ENCODE measurements at places on chromosomes 12 and 14. TPM values are rescaled to one million over a fixed set of nuclear protein-coding genes. Genes with fewer than 3 reads are reported as not detected.
A peak's percentile ranks its signal among the peaks of the same experiment; 100 is the strongest.

DNA sequence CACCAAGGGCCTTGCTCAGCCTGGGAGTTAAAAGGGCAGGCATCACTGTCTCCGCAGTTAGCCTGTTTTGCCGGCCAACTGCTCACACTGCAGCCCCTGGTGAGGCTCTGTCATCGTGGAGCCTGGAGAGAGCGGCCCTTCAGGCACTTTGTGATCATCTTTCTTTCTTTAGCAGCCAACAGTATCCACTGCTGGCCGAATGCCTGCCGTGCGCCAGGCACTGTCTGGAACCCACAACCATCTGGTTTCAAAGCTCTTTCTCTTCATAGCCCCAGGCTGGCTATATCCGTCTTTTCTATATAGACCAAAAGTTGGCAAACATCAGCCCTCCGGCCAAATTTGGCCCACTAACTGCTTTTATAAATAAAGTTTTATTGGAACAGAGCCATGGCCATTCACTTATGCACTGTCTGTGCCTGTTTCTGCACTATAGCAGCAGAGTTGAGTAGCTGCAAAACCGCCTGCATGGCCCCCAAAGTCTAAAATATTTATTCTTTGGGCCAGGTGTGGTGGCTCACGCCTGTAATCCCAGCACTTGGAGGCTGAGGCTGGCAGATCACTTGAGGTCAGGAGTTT, 29.5 kb downstream of the SLC8B1 start:
- H3K27me3 ChIP-seq, result no peaks in the 10 kb centered on the region
- peaks cover 10% of the 10 kb centered on the region for H3K36me3 ChIP-seq
- H3K4me1 ChIP-seq, result no peaks in the 10 kb centered on the region
- H3K4me3 ChIP-seq, result no peak overlapping the region
- H3K27ac ChIP-seq, result no peak overlapping the region

DNA sequence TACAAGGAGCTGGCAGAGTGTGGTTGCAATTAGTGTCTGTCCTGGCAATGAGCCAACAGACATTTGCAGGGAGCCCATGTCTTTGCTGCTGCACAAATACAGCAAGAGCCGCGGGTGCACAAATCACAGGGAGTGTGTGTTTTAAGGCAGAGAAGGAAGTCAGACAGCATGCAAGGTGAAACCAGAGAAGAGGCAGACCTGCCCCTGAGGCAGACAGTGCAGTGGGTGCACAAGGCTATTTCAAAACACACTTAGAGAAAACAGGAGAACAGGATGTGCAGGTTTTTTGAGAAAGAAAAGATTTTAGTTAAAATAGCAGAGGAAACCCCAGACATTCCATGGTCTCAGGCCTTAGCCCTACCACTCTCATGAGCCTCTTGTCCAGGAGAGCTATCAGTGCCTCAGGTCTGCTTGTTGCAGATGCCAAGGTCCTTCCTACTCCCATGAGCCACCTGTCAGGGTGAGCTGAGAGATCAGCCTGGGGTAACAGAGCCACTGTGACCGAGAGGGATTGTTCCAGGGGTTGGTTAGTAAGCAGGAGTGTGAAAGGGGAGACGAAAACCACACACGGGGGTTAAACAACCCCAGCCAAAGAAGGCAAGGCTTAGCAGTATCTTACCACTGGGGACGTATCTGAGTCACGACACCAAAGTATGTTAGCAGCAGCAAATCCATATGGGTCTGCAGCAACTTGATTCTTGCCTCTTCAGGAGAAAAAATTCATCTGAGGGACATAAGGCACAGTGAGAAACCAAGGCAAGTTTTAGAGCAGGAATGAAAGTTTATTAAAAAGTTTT, 78.1 kb downstream of the C14orf132 start:
- H3K36me3 ChIP-seq, result no peaks in the 10 kb centered on the region
- peak; percentile 30 for DNase-seq

GRCh38 chr12:67774983-67775587, 126.5 kb downstream of the DYRK2 start:
- no peak overlapping the region for H3K27ac ChIP-seq
- no peaks in the 10 kb centered on the region for H3K27me3 ChIP-seq
- H3K4me3 ChIP-seq, result no peak overlapping the region
- DNase-seq, result no peak
- no peaks in the 10 kb centered on the region for H3K4me1 ChIP-seq

- H3K27me3 ChIP-seq, result no peaks in the 10 kb centered on the region
- DNase-seq, result peak; percentile 52
- H3K4me1 ChIP-seq, result no peaks in the 10 kb centered on the region
- peak overlapping the region; percentile 95 for H3K4me3 ChIP-seq
- H3K36me3 ChIP-seq, result no peaks in the 10 kb centered on the region
These were observed 657 bp downstream of the PEBP1 start for GRCh38 chr12:118136559-118137003.

- peaks cover 6% of the 10 kb centered on the region for H3K4me1 ChIP-seq
- no peaks in the 10 kb centered on the region for H3K36me3 ChIP-seq
- H3K27ac ChIP-seq, result peak overlapping the region; percentile 84
- no peaks in the 10 kb centered on the region for H3K27me3 ChIP-seq
- H3K4me3 ChIP-seq, result peak overlapping the region; percentile 53
These were observed 606 bp downstream of the PRIMA1 start for GRCh38 chr14:93787465-93788292.

- no peak overlapping the region for H3K4me3 ChIP-seq
- no peak overlapping the region for H3K27ac ChIP-seq
- no peaks in the 10 kb centered on the region for H3K27me3 ChIP-seq
- no peaks in the 10 kb centered on the region for H3K4me1 ChIP-seq
These were observed 46.1 kb downstream of the TMTC3 start for GRCh38 chr12:88188180-88188579.

- no peak for DNase-seq
- H3K27ac ChIP-seq, result no peak overlapping the region
- peaks cover 3% of the 10 kb centered on the region for H3K4me1 ChIP-seq
- no peaks in the 10 kb centered on the region for H3K36me3 ChIP-seq
These were observed 3.5 kb downstream of the TEDC1 start for GRCh38 chr14:105494606-105494929.

GRCh38 chr12:88630561-88630960, 50.3 kb upstream of the KITLG start:
- no peak overlapping the region for H3K27ac ChIP-seq
- no peak overlapping the region for H3K4me3 ChIP-seq
- no peaks in the 10 kb centered on the region for H3K27me3 ChIP-seq

DNA sequence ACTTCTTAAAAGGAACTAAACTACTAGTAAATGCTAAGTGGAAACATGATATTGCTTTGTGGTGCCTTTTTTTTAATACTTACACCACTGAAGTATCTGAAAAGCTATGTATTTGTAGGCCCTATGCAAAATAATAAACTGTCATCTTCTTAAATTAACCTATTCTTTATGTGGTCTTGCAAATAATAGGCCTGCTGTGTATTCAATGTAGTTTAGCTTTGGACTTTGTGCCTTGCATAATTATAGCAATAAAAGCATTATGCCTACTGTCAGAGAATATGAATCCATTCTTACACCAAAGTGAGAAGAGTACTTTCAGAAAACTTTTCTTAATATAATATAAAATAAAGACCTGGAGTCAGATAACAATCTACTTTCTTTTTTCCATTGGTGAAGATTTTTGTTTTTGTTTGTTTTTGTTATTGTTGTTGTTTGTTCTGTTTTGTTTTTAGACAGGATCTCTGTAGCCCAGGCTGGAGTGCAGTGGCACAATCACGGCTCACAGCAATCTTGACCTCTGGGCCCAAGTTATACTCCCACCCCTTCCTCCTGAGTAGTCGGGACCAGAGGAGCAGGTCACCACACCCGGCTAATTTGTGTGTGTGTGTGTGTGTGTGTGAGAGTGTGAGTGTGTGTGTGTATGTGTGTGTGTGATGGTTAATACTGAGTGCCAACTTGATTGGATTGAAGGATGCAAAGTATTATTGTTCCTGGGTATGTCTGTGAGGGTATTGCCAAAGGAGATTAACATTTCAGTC, 213.8 kb downstream of the SLC6A15 start:
- no peak for DNase-seq
- H3K4me1 ChIP-seq, result no peaks in the 10 kb centered on the region
- H3K27ac ChIP-seq, result no peak overlapping the region
- H3K4me3 ChIP-seq, result no peak overlapping the region
- H3K36me3 ChIP-seq, result no peaks in the 10 kb centered on the region

DNA sequence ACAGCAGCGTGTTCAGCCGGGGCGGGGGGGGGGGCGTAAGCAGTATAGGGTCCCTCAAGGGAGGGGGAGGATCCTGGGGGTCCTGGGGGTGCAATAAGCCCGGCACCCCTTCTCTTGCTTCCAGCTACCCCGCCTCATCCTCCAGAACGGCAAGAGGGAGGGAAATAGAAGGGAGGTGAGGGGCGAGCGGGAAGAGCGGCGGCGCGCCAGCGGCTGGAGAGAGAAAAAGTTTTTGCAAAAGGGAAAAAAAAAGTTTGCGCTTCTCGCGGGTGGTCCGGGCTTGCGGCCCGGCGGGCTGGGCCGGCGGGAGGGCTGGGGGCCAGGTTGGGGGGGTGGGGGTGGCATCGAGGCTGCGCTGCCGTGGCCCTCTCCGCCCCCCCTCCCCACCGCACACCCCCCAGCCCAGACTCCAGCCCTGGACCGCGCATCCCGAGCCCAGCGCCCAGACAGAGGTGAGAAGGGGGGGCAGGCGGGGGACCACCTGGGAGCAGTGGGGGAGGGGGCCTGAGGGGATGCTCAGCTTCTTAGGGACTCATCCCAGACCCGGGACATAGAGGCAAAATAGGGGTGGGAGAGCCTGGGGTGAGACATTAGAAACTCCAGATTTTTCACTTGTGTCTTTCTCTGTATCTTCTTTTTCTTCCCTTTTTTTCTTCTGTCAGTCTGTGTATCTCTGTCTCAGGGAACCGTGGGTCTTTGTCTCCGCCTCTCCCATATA, at the start of gene GLI1:
Gene GLI1 (plus strand): TSS at position 36 of the 718 bp plus-strand sequence. CDS start 3,907 bp downstream, outside the sequence.
- no peaks in the 10 kb centered on the region for H3K36me3 ChIP-seq
- no peaks in the 10 kb centered on the region for H3K27me3 ChIP-seq
- H3K27ac ChIP-seq, result peak within 1 kb of the TSS; percentile 85
- peaks cover 16% of the 10 kb centered on the region for H3K4me1 ChIP-seq
- H3K4me3 ChIP-seq, result peak within 1 kb of the TSS; percentile 77
- no peak for DNase-seq

DNA sequence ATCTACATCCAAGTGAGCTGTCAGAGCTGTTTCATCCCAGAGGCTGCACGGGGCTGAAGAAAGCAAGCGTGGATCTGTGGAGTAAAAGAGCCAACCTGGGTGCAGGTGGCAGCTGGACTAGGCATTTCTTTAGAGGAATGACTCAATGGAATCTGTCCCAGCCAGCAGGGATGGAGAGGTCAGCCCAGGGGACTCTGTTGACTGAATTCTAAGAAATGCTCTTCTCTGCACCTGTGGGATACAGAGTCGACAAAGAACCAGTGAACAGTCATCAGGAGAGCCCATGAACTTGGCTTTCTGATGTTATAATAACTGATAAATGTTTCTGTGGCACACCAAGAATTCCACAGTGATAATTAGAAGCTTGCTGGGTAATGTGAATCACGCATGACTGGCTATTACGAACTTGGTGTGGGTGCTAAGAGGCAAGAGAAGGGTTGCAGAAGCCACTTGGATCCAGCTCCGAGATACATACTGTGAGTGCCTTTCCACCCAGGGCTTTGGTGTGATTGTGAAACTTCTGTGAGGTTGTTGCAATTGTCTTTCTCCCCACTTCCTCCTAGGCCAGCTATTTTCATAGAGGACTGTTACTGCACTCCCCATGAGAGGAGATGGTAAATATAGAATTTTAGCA, 16.2 kb downstream of the PYGL start:
- H3K27me3 ChIP-seq, result no peaks in the 10 kb centered on the region
- H3K27ac ChIP-seq, result peak overlapping the region; percentile 32
- DNase-seq, result no peak
- H3K36me3 ChIP-seq, result no peaks in the 10 kb centered on the region
- H3K4me1 ChIP-seq, result no peaks in the 10 kb centered on the region
- H3K4me3 ChIP-seq, result no peak overlapping the region

DNA sequence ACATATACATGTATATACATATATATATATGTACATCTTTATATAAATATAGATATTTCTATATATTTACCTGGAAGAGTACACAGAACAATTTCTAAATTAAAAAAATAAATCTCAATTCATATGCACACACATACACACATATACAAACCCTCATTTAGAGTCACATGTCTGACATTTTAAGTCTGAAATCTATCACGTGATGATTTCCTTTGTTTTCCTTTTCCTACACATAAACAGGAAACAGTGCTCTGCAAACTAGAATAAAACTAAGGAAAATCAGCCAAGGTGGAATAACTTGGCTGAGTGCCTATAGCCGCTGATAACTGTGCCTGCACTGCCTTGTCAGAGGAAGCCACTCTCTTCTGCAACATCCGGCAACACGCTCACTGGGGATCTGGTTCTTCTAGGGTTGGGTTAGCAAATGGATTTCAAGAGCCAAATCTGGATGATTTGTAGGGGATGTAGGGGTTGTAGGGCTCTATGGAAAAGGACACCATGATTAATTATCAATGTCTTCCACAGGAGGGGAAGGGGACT, 480.7 kb downstream of the TMEM132D start:
- H3K4me3 ChIP-seq, result no peak overlapping the region
- DNase-seq, result no peak
- H3K4me1 ChIP-seq, result no peaks in the 10 kb centered on the region
- no peak overlapping the region for H3K27ac ChIP-seq
- H3K27me3 ChIP-seq, result no peaks in the 10 kb centered on the region
- H3K36me3 ChIP-seq, result no peaks in the 10 kb centered on the region

GRCh38 chr12:116650585-116651087, 87.2 kb downstream of the SPRING1 start:
- H3K27ac ChIP-seq, result no peak overlapping the region
- no peak for DNase-seq
- no peak overlapping the region for H3K4me3 ChIP-seq

DNA sequence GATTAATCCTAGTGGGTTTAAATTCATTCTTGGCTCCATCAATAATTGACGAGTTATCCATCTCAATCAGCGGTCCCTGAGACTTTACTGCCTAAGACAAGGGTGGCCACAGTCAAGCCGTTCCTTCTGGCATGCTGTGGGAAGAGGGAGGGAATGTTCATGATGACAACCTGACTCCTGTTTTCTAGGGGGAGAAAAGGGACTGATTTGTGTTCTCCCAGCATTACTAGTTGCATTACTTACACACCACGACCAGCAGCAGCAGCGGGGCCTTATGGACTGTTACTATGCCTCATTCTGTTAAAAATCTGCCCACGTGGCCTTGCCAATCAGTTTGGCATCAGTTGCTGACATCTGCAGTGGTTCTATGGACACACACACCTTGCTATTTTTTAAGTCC, 29.9 kb downstream of the PLEKHG7 start:
- H3K4me3 ChIP-seq, result no peak overlapping the region
- no peaks in the 10 kb centered on the region for H3K36me3 ChIP-seq
- DNase-seq, result no peak
- H3K27me3 ChIP-seq, result no peaks in the 10 kb centered on the region

- H3K36me3 ChIP-seq, result no peaks in the 10 kb centered on the region
- H3K27ac ChIP-seq, result no peak overlapping the region
- peaks cover 10% of the 10 kb centered on the region for H3K4me1 ChIP-seq
- DNase-seq, result no peak
These were observed 2.5 kb upstream of the RFLNA start for GRCh38 chr12:124292385-124292784.

The VSIG10 gene
- total RNA-seq, result 34.1 TPM

The MYF5 gene
- total RNA-seq, result not detected

The ANKRD33 gene
- not detected for total RNA-seq

The CFAP54 gene
- total RNA-seq, result 2.9 TPM

The TESPA1 gene
- total RNA-seq, result 2.2 TPM

The ASCL4 gene
- total RNA-seq, result 0.16 TPM

The TCTN1 gene
- 56.3 TPM for total RNA-seq
